ENCODE measurements at places on chromosomes 4 and X.

DNA sequence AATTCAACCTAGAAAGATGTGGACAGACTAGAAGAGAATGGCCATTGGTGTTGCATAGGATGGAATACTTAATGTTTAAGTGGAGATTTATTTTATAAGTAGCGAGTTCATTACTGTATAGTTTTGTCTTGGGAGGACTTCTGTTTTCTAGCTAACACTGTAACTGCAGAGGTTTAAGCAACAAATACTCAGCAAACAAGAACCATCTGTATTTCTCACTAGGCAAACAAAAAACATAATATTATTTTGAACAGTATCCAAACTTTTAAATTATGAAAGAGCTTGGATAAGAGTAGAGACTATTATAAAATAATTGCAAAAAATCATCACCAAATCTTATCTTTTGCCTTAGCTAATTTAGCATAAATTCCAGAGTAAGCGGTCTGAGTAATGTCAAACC lies 121.1 kb downstream of the GLRA3 start:
- DNase-seq: no peak

DNA sequence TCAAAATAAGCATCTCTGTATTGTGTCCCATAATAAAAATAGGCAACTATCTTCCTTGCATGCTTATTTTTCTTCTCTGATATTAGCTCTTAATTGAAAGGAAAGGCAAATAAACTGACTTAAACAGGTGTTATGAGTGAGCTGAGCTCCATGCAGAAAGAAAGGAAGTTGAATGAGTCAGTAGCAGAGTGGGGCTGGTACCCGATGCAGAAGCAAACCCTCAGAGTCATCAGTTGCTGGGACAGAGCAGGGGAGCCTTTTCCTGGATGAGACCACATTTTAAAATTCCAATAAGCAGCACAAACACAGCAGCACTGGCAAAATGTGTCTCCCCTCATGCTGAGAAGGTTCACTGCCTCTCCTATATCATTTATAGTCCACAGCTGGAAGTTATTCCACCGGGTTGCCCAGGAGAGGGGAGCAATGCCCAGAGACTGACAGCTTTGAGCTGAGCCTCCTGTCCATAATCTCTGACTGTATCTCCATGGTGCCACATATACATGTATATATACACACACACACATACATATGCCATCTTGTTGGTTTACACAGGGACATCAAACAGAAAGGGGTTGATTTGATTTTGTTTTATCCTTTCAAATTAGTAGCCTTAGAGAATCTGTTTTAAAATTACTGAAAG lies 274.3 kb upstream of the PPARGC1A start:
- DNase-seq: no peak

DNA sequence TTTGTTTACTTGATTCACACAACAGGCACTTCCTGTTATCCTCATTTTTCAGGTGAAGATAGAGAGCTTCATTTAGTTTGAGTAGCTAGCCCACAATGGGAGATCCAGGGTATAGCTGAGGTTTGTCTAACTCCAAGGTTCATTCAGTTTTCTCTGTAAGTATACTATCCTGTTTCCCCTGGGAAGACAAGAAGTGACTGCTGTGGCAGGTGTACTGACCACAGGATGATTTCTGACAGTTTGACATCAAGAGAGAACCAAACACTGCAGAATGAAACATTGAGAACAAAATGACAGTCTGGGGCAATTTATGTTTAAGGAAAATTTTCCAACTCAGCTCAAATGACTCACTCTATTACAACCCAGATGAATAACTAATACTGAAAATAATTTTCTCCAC lies 958.0 kb downstream of the STPG2 start:
- no peak for DNase-seq

- DNase-seq: no peak
Measured at GRCh38 chr4:5361968-5362367, 310.7 kb downstream of the STK32B start.

GRCh38 chrX:71617742-71618141 lies 569 bp downstream of the CXCR3 start:
- DNase-seq: no peak

DNA sequence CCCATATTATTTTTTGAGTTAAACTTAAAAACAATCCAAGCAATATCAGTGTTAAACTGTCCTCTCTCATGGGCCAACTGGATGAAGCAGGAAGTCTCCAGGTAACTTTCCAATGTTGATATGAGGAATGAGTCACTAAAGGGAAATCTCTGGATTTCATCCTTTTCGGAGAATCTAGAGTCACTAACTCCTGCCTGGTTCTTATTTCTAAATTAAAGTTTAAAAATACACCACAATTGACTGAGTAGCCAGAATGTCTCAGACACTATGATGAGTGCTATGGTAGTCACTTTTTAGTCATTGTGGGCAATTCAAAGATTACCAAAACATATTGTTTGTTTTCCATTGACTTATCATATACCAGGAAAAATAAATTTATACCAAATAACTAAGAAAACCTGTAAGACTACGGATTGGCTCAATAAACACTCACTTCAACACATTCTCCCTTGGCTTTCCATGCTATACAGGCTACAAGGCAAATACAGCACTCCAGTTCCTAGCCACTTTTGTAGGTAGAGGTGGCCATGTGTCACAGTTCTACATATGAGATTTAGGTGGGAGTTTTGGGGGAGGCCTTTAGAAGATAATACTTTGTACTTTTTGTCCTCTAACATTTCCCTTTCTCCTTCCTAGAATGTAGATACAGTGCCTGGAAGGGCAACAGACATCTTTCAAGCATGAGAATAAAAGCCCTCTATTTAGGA lies 8.6 kb downstream of the SLC9B2 start:
- DNase-seq: no peak

GRCh38 chr4:154018659-154019058 lies 229.8 kb upstream of the SFRP2 start:
- no peak for DNase-seq

GRCh38 chrX:7134981-7135380 lies 12.5 kb upstream of the STS start:
- no peak for DNase-seq

- DNase-seq: no peak
Measured at GRCh38 chr4:89108091-89108490, 3.2 kb upstream of the TIGD2 start.

- DNase-seq: no peak
Measured at GRCh38 chr4:20394512-20394911, 142.8 kb downstream of the SLIT2 start.

DNA sequence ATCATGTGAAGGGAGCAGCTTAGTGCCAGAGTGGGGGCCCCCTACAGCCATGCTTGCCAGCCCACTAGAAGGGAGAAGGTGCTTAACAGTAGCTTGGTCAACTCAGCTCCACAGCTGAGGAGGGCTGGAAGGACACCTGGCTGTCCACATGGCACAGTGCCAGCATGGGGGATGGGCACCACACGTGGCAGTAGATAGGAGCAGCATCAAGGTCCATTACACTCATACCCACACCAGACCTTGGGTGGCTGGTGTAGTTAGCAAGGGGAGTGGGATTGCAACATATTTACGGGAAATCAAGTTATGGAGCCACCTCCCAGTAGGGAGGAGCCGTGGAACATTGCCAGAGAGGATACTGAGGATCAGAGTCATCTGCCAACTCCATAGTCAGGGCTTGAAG lies 37.9 kb upstream of the SLC4A4 start:
- no peak for DNase-seq

DNA sequence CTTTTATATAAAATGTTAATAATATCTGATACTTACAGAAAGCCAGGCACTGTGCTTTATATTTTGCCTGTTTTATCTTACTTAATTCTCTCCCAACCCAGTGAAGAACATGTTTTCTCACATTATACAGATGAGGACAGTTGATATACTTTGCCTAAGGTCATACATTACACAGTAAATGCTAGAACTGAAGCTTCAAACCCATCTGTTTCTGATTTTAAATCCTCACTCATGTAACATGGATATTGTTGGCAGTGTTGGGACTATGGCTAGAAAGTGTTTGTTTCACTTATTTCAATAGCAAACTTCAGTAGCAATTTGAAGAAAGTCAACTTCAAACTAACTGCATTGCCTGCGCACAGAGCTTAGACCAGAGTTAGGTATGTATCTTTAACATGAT lies 57.4 kb downstream of the RAPGEF2 start:
- DNase-seq: no peak

DNA sequence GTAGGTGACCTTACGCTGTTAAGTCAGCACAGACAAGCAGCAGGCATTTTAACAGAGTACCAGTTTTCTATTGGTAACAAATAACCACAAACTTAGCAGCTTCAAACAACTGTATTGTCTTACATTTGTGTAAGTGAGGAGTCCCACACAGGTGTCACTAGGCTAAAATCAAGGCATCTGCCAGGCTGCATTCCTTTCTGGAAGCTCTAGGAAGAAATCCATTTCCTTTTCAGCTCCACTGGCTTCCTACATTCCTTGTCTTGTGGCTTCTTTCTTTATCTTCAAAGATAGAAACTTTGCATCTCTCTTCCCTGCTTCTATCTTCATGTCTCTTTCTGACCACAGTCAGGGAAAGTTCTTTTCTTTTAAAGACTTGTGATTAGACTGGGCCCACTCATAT lies 139.9 kb downstream of the TMEM144 start:
- no peak for DNase-seq

DNA sequence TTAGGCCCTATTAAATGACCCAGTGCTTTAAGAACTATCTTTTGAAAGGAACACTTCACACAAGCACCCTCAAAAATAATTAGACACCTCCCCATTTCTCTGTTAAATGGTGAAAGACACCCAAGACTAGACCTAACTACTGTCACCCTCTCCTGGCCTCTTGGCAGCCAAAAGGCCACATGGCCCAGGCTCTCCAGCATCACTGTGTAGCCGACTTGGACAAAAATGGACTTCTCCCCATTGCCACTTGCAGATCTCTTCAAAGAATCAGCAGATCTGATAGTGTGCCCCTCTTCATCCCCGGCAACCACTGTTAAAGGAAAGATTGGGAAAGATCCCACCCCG lies 2.0 kb downstream of the MID1IP1 start:
- no peak for DNase-seq
